ENCODE measurements at places on chromosomes 1 and 21.

DNA sequence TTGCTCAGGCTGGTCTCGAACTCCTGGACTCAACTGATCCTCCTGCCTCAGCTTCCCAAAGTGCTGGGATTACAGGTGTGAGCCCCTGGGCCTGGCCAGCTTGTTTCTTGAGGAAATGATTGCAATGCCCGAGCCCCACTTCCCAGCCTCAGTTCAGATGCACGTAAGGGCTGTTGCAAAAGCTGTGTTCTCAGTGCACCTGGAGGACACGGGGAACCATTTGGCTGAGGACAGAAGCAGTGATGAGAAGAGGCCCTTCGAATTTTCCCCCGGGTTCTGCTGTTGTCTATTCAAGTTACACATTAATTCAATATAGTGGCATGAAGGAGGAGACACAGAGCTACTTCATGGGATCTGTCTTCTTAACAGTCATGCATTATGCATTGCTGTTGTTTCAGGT lies 78.8 kb upstream of the WDR26 start:
- no peak for DNase-seq

DNA sequence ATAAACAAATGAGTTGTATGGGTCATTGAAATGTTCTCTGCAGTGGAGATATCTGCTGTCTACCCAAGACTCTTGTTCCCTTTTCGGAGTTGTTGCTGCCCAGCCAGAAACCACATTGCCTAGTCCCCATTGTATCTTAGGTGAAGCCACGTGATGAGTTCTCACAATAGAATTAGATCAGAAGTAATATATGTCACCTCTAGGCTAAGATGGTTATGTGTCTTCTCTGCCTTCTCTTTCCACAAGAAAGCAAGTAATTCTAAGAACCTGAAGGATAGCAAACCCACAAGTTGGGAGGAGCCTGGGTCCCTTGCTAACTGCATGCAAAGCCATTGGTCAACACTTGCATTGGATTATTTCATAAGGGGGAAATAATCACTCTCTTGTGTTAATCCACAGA lies 76.6 kb downstream of the ADCY10 start:
- no peak for DNase-seq

- no peak for DNase-seq
Measured at GRCh38 chr1:36119456-36119855, 5.6 kb downstream of the COL8A2 start.

- DNase-seq: no peak
Measured at GRCh38 chr1:30632481-30632880, 90.9 kb downstream of the MATN1 start.

DNA sequence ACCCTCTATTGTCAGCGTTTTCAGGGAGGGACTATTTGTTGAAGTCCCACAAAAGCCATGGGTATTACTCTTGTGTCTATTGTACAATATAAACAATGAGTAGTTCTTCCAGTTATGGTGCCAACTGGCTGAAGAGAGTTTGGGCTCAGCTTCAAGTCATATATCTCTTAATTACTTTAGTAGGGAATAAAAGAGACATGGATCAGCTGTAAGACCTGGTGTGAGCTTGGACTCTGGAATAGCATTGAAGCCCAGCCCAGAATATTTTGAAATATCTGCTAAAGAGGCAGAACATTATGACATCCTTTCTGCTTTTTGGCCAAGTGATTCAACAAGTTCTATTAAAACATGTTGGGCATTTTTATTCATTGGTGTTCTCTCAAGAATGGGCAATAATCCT lies 224.9 kb downstream of the BACH1 start:
- no peak for DNase-seq

GRCh38 chr1:57157818-57158603 lies 192.2 kb upstream of the C8B start:
- no peak for DNase-seq

DNA sequence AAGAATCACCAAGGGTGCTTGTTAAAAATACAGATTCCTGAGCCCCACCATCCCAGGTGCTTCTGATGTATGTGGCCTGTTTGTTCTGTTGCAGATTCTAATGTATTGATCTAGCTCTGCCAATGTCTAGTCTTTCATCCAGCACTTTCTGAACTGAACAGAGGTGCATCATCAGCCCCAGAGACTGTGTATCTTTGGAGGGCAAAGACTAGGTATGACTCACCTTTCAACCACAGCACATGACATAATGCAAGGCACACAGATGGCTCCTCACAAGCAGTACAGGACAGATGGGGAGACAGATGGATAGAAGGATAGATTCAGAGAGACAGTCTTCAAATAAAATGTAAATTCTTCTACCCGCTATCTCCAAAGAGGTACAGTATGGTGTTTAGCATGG lies 32.3 kb downstream of the CD58 start:
- DNase-seq: peak; percentile 44

GRCh38 chr1:101407505-101408211 lies 170.8 kb downstream of the S1PR1 start:
- DNase-seq: no peak

DNA sequence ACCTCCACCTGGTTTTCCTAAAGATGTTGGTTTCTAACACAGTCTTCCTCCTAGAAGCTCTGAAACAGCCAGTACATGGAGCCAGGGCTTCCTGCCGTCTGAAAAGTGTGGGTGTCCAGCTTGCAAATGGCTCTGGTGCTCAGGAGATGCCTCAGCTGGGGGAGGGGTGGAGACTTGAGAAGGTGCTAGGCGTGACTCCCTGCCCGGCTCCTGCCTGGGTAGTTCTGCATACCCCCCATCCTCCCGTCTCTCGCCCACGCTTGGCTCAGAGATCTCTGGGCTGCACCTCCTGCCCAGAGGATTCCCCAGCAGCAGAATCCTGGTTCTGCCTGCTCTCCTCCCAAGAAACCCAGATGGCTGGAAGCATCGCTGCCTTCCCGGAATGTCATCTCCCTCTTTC lies 16.9 kb downstream of the STUM start:
- DNase-seq: no peak

GRCh38 chr21:45278156-45278911 lies 9.4 kb downstream of the POFUT2 start:
- DNase-seq: no peak

DNA sequence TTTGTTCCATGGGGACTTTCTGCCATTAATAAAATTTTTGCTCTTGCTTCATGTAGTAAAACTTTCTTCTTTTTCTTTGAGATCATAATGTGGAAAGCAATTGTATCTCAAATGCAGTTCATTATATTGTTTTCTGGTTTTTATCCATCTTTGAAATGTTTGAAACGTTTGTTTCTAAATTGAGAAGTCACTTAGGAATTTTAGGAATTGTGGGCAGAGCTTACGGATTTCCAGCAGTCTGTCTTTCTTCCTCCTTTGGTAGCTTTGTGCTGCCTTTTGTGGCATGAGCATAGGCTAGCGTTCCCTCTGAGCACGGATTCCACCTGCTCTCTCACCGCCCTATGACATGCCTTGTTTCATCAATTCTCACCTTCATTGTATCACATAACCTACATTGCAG lies 2.9 kb upstream of the ST6GALNAC5 start:
- no peak for DNase-seq

- no peak for DNase-seq
Measured at GRCh38 chr1:81590171-81590570, 210.6 kb upstream of the ADGRL2 start.

- DNase-seq: no peak
Measured at GRCh38 chr21:14239281-14239680, 23.3 kb downstream of the RBM11 start.

DNA sequence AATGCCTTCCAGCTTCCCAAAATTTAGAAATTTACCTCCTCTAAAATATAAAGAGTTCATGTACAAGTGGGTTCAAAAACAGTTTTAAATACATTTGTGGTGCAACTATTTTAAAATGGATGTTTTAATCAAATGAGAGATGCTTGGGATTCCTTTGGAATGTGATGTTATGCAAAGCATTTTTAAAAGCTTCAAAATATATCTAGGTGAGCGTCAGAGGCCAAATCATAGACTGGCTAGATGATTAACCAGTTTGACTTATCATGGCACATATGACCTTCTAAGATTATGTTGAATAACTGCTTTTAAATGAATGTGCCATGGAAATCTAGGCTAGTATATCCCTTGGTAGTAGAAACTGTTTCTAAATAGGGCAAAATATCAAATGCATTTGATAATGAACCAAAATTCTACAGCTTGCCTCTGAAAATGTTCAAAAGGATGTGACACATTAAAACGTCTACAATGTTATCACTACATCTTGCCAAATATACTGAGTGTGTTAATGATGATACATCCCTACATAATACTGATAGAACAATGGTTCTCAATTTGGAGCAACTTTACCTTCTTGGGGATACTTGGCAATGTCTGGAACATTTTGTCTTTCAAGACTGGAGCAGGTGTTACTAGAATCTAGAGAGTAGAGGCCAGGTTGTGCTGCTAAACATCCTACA lies 650.9 kb upstream of the ADGRL2 start:
- no peak for DNase-seq

GRCh38 chr1:161962091-161962887 lies 61.4 kb downstream of the OLFML2B start:
- DNase-seq: peak; percentile 18

DNA sequence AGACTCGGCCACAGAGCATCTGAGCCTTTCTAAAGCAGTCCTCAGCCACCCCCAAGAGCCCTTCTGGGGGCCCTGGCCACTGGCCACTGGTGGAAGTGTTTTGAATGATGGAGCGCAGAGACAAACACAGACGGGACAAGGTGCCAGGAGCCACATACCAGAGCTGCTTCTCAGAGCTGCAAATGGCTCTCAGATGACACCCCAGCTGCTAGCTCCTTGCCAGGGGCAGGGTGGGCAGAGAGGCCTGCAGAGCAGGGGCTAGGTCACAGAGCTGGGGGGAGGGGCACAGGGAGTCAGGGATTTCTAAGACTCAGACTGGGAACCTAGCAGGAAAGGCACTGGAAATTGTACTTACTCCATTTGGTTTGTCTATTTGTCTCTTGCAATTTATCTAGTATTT lies 30.4 kb downstream of the KCNN3 start:
- no peak for DNase-seq

DNA sequence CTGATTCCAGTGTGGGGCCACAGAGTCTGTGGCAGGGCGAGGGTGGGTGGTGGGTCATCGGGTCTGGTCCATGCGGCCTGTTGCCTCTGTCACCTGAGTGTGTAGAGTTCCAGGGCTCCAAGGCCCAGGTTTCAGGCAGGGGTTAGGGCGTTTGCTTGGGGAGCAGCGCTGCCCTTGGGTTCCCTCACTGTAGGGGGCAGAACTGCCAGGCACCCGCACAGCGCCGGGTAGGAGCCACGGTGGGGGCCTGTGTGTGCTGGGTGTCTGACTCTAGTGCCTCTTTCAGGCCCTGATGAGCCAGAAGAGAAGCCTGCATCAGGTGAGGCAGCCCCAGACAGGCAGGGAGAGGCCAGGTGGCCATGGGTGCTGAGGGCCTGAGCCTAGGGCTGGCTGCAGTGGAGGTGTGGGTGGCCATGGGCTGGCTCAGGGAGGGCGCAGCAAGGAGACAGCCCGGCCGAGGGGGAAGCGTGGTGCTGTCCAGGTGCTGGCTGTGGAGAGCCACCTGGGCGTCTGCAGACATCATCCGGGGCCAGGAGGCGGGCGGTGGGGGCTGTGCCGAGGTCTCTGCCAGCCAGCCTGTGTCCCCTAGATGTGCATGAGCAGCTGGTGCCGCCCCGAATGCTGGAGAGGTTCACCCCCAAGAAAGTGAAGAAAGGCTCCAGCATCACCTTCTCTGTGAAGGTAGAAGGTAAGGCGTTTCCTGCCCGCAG lies 72.3 kb downstream of the TRIM11 start:
- DNase-seq: no peak

DNA sequence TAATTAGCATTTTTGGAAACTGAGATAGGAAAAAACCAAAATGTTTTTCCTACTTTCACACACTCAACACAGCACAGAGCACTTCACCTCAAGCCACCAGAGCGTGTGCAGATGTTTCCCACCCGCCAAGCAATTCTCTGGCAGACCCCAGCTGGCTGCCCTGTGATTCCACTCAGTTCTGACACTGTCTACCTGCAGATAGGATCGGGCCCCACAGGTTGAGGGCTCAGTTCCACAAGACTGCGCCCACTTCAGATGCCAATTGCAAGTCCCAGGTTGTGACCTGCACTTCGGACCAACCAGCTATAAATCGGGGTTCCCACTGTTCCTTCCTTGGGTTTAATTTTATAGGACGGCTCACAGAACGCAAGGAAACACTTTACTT lies 9.9 kb downstream of the KIAA1614 start:
- DNase-seq: no peak

DNA sequence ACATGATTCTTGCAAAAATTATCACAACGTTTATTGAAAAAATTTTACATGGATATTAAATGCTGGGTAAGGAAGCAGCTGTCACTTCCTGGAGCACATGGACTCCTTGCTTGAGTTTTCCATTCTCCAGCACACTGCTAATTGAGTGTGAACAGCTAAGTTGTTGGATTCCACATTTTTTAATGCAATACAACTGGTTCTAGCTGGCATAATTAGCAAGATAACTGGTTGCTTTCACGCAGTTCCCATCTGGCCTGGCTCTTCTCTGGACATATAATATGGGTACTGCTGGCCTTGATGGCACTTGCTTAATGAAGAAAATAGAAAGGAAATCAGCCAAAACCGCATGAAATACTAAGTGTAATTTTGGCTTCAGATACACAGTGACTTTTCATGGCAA lies 26.6 kb downstream of the RGS21 start:
- DNase-seq: no peak

GRCh38 chr1:153880962-153881361 lies 41.8 kb downstream of the GATAD2B start:
- peak; percentile 33 for DNase-seq

GRCh38 chr1:186888367-186888766 lies 59.6 kb downstream of the PLA2G4A start:
- DNase-seq: no peak

GRCh38 chr1:225814381-225814780 lies 4.5 kb downstream of the EPHX1 start:
- DNase-seq: no peak

- no peak for DNase-seq
Measured at GRCh38 chr1:173005196-173005864, 45.4 kb downstream of the TNFSF18 start.

- DNase-seq: no peak
Measured at GRCh38 chr1:43258370-43258769, 11.4 kb upstream of the TMEM125 start.

DNA sequence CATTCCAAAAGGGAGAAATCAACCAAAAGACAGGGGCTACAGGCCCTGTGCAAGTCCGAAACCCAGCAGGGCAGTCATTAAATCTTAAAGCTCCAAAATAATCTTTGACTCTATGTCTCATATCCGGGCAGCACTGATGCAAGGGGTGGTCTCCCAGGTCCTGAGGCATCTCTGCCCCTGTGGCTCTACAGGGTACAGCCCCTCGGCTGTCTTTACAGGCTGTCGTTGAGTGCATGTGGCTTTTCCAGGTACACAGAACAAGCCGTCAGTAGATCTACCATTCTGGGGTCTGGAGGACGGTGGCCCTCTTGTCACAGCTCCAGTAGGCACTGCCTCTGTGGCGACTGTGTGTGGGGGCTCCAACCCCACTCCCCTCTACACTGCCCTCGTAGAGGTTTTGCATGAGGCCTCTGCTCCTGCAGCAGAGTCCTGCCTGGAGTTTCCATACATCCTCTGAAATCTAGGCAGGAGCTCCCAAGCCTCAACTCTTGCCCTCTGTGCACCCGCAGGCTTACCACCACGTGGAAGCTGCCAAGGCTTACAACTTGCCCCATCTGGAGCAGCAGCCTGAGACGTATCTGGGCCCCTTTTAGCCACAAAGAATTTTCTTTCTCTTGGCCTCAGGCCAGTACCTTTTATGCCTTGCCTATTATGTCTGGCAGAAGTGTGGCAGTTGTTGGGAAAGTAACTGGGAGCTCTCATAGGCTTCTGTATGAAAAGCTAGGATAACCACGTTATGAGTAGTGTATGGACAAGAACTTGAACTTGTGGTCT lies 52.5 kb downstream of the POU2F1 start:
- no peak for DNase-seq

- no peak for DNase-seq
Measured at GRCh38 chr1:168390271-168390670, 109.6 kb downstream of the TBX19 start.

- no peak for DNase-seq
Measured at GRCh38 chr1:245651093-245651492, 496.3 kb downstream of the KIF26B start.

All from activated CD4-positive, alpha-beta T cell treated with anti-CD3 and anti-CD28 coated beads for 4 hours (primary cell).